Lung (tissue), 17 donors: ENCODE measurements at places on chromosomes 4 and X. TPM values are rescaled to one million over a fixed set of nuclear protein-coding genes. Genes with fewer than 3 reads are reported as not detected.

DNA sequence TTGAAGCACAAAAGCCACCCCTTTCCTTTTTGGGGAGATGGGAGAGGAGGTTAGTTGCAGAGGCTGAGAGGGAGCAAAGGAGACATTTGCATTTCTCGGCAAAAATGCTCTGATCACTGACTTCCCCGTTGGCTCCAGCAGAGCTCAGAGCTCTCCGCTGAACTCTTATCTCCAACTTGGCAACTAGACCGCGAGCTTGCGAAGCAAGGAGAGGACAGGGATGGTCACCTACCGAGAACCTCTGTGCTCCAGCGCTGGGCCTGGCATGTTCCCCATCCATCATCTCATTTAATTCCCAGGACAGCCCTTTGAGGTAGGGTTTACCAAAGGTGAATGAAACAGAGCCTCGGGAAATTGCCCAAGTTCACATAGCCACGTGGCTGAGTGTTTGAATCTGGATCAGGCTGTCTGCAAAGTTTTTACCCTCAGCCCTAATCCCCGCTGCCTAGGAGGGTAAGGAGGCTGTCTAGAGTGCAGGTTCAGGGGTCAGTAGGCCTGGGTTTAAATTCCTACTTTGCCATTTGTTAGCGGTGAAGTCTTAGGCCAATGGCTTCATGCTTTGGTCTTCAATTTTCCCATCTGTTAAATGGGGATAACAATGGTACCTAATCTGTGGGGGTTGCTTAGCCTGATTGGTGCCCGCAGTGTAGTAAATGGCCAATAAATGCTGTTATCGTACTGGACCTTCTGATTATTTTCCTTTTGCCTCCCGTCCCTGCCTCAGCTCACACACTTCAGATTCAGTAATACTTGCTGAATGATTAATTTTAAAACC lies 3.8 kb upstream of the CITED1 start:
- H3K27me3 ChIP-seq = peaks cover 23% of the 10 kb centered on the region
- H3K4me1 ChIP-seq = peaks cover 4% of the 10 kb centered on the region
- H3K4me3 ChIP-seq = no peak overlapping the region

DNA sequence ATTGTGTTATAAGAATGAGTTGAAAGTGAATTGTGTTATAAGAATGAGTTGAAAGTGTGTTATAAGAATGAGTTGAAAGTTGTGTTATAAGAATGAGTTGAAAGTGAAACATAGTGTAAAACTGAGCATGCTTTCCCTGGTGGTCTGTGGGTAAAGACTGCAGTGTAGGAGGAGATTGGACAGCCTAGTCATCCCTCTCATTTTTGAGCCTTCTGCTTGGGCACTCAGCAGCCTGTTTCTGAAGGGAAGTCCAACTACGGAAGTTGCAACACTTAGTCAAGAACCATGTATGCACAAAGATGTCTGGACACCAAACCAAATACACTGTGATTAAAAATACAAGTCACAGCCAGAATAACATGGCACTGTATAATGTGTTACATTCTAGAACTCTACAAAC lies 72.6 kb downstream of the ANK2 start:
- no peak overlapping the region for H3K27ac ChIP-seq
- H3K4me1 ChIP-seq = no peaks in the 10 kb centered on the region
- H3K36me3 ChIP-seq = no peaks in the 10 kb centered on the region
- no peaks in the 10 kb centered on the region for H3K27me3 ChIP-seq
- H3K4me3 ChIP-seq = no peak overlapping the region
- DNase-seq = no peak

DNA sequence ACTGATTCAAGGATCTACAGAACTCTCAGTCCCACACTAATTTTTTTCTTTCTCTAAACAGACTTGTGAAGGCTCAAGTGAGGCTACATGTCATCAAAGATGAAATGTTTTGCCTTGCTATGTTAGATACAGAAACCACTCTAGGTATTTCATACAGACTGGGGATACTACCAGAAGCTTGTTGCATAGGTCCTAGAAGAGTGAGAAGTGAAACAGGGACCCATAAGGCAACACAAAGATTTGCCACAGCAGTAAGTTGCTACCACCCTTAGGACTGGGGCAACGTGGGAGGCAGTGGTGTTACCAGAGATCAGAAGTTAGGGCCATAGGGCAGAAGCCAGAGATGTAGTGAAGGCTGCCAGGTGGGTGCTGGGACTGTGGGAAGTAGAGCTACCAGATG lies 50.7 kb upstream of the MID1IP1 start:
- no peaks in the 10 kb centered on the region for H3K36me3 ChIP-seq
- no peaks in the 10 kb centered on the region for H3K4me1 ChIP-seq
- no peak for DNase-seq
- H3K27me3 ChIP-seq = no peaks in the 10 kb centered on the region

GRCh38 chr4:22389240-22389870 lies 126.5 kb downstream of the ADGRA3 start:
- H3K27ac ChIP-seq = no peak overlapping the region
- peaks cover 22% of the 10 kb centered on the region for H3K36me3 ChIP-seq
- H3K4me1 ChIP-seq = no peaks in the 10 kb centered on the region

DNA sequence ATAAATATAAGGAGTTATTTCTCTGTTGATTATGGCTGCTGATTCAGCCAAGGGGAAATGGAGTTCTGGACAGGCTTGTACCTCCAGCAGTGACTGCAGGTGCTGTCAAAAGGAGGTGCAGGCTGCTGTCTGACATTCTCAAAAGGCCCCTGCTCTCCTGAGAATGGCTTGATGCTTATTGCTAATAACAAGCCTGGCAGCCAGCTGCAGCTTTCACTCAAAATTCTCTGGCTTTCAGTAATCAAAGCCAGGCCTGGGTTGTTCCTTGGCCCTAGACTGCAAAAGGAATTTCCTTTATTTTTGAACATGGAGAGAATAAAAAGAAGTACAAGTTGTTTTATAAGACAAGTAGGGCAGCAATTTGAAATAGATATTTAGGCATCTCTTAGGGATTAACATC lies 575.9 kb downstream of the MID1IP1 start:
- peaks cover 12% of the 10 kb centered on the region for H3K27me3 ChIP-seq
- DNase-seq = no peak
- no peak overlapping the region for H3K4me3 ChIP-seq
- H3K36me3 ChIP-seq = no peaks in the 10 kb centered on the region
- H3K27ac ChIP-seq = no peak overlapping the region

GRCh38 chrX:41490446-41490845 lies 43.3 kb downstream of the NYX start:
- no peaks in the 10 kb centered on the region for H3K4me1 ChIP-seq
- H3K4me3 ChIP-seq = no peak overlapping the region
- peaks cover 11% of the 10 kb centered on the region for H3K27me3 ChIP-seq
- DNase-seq = no peak

GRCh38 chrX:48540028-48540375 lies 488 bp downstream of the TBC1D25 start:
- peaks cover 6% of the 10 kb centered on the region for H3K4me1 ChIP-seq
- no peaks in the 10 kb centered on the region for H3K27me3 ChIP-seq
- H3K36me3 ChIP-seq = peaks cover 6% of the 10 kb centered on the region
- peak overlapping the region; percentile 86 for H3K27ac ChIP-seq

Gene MND1
- total RNA-seq = 1.5 TPM

Gene FRMPD4
- total RNA-seq = 0.43 TPM

Gene ATOH1
- not detected for total RNA-seq

Gene SATL1
- not detected for total RNA-seq

Gene RPS6KA6
- total RNA-seq = 7.1 TPM
